WTC11 (cell line): ENCODE measurements at places on chromosomes 13 and 19.

DNA sequence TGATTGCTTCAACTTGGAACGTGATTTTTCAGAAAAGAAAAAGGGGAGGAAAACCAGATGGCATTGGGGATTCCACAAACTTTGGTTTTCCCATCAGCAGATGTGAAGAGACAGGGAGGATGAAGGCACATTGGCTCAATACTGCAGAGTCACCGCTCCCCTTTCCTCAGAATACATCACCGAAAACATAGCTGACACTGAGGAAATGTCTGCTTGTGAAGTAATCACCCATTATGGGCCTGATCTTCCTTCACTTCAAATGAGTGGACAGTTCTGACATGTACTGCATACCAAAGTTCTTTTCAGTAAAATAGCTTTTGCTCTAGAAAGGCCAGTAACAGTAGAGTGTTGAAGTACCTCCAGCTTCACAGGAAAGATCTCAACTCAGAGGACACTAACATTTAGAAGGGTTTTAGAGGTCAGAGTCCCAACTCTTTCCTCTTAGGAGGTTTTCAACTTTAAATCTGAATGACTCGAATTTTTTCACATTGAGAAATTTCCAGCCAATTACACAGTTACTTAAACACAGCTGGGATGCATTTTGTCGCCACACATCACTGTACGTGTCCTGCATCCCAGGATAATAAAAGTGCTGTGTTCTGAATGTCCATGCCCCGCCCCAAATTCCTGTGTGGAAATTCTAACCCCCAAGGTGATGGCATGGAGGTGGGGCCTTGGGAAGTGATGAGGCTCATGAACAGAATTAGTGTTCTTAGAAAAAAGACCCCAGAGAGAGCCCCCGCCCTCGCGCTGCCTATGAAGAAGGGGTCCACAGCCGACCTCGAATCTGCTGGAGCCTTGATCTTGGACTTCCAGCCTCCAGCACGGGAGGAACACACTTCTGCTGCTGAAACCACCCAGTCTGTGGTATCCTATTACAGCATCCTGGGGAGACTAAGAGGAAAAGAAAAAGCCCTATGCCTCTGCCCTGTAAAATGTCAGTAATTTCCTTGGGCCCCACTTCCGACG is 77.7 kb downstream of the COL4A1 start:
- no peak for DNase-seq

GRCh38 chr13:66560991-66561390 is 669.1 kb downstream of the PCDH9 start:
- DNase-seq: no peak

DNA sequence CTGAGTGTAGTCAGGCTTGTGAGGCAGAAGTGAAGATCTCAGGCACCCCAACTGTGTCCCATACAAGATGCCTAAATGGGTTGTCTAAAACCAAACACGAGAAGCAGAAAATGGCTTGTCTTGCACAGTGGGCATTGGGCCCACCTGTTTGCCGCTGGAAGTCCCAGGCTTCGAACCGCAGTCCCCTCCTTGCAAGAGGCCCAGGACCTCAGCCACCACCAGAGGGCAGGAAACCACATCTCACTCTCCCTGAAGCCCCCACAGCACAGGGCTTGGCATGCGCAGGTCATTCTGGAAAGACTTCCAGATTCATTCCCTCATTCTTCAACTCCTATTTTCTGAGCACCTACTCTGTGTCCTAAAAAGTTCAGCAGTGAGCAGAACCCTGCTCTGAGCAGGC is 973.7 kb downstream of the UQCRFS1 start:
- DNase-seq: peak; percentile 80

- no peak for DNase-seq
Observed at GRCh38 chr19:4386041-4386782, 14.1 kb downstream of the SH3GL1 start.

DNA sequence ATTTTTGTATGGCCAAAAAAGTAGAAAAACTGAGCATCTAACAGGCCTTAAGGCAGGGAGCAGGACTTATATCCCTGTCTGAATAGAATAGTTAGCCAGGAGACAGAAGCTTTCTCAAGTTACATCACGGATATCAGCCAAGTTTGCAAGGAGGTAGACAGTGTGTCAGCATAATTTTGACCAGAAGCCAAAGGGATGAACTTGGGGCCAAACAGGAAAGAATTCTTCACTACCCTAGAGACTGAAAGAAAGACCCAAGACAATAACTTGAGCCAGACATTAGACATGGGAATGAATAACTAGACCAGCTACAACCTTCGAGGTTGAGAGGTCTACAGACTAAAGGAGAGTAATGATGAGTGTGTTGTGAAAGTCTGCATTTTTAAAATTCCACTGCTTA is 48.1 kb upstream of the PCDH9 start:
- DNase-seq: no peak

- DNase-seq: no peak
Observed at GRCh38 chr19:15021286-15022007, 27.8 kb upstream of the CASP14 start.

DNA sequence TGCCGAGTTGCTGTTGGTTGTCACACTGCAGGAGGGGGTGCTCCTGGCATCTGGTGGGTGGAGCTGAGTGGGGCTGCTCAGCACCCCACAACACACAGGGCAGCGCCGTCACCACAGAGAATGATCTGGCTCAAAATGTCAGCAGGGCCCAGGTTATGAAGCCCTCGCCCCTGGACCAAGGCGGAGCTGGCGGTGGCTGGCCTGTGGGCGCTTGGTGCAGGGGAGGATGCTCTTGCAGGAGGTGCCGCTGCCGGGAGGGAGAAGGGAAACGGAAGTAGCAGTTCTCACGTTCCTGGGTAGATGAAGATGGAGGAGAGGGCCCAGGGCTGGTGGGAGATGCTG is 14.2 kb upstream of the LENG8 start:
- no peak for DNase-seq

GRCh38 chr19:29535984-29536508 is 10.3 kb downstream of the VSTM2B start:
- no peak for DNase-seq

- peak; percentile 66 for DNase-seq
Observed at GRCh38 chr13:51797664-51798488, 6.1 kb downstream of the DHRS12 start.

GRCh38 chr19:49806620-49806959 is 6.5 kb downstream of the FUZ start:
- no peak for DNase-seq

DNA sequence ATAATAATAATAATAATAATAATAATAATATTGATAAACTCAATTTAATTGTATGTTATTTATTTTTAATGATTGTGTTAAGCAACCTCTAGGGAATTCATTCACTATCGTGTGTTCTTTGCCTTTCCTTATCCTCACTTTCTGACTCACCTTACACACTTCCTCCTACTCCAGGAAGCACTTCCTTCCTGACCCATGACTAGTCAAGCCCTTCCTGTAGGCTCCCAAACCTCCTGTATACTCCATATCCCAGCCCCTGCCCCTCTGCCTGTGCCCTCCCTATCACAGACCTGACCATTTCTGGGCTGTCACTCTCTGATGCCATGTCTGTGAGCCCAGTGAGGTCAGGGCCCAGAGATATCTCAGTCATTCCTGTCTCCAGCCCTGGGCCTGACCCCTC is 7.6 kb downstream of the LGALS4 start:
- no peak for DNase-seq

DNA sequence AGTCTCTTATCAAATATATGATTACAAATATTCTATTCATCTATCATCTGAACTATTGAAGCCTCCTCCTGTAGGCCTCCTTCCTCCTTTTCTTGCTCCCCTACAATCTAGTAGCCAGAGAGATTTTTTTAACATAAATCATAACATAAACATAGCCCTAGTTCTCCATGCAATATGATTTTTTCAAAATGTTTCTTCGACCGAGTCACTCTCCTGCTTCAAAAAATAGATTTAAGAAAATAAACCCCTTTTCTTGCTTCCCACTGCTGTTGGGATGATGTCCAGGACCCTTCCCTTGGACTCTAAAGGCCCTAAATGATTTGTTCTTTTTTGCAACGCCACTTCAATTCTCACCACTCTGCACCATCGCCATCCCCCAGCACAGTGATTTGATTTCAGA is 319.7 kb upstream of the TSHZ3 start:
- DNase-seq: no peak
